ENCODE measurements at places on chromosomes 5 and 9. TPM values are rescaled to one million over a fixed set of nuclear protein-coding genes. Genes with fewer than 3 reads are reported as not detected.

AGXT2 gene
- total RNA-seq = not detected

C7 gene
- 2.4 TPM for total RNA-seq

PIP5K1B gene
- total RNA-seq = not detected

PCDHGA9 gene
- 4.1 TPM for total RNA-seq

ANKHD1 gene
- total RNA-seq = 145 TPM

FOXD4L5 gene
- total RNA-seq = under 0.01 TPM

LHFPL2 gene
- total RNA-seq = 42.8 TPM

NMUR2 gene
- total RNA-seq = not detected

SHOC1 gene
- 0.09 TPM for total RNA-seq

HK3 gene
- total RNA-seq = not detected

KIF20A gene
- total RNA-seq = 1.3 TPM
